Amniotic stem cell (primary cell): ENCODE measurements at places on chromosomes 6 and 20.

- no peak for DNase-seq
Observed at GRCh38 chr20:35575958-35576357, 34.1 kb downstream of the ERGIC3 start.

DNA sequence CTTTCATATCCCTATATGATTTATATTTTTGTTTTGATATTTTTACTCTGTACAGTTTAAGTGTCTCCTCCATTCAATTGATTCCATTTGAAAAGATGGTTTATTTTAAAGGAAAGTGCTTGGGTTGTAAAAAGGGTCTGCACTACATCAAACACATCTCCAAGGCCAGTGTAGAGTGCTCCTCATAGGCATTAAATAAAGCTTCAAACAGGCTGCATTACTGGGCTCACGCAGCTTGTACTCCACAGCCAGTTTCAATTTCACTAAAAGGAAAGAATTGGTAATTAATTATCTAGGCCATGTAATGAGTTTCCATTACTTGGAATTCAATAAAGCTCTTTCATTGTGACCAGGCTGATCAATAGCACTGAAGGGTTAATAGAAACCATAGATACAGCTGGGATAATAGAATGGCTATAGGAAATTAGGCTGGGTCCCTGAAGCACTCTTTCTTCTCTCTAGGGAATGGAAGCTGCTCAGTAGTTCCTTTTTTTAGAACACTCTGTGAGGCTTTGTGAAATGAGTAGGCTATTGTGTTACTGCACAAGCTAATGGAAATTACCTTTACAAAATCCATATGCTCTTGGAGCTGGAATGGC, 442.2 kb downstream of the RNF144B start:
- no peak for DNase-seq

DNA sequence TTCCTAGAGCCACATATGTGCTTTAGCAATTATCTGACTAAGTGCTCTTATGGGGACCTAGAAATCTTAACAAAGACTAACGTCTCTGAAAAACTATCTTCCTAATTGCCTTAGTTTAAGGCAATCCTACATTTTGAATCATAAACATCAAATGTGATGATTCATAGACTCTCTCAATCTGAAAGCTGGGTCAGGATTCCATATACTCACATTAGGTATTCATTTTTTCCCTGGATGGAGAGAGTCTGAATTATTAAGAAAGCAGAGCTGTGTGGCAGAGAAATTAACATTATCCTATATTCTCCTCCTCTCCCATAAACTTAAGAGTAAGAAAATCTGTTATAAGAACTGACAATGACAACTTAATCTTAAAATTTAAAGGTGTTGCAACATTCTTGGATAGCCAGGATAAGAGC, 1.6 kb upstream of the PRL start:
- peak; percentile 2 for DNase-seq

- no peak for DNase-seq
Observed at GRCh38 chr6:150697515-150697914, 97.8 kb downstream of the PLEKHG1 start.

DNA sequence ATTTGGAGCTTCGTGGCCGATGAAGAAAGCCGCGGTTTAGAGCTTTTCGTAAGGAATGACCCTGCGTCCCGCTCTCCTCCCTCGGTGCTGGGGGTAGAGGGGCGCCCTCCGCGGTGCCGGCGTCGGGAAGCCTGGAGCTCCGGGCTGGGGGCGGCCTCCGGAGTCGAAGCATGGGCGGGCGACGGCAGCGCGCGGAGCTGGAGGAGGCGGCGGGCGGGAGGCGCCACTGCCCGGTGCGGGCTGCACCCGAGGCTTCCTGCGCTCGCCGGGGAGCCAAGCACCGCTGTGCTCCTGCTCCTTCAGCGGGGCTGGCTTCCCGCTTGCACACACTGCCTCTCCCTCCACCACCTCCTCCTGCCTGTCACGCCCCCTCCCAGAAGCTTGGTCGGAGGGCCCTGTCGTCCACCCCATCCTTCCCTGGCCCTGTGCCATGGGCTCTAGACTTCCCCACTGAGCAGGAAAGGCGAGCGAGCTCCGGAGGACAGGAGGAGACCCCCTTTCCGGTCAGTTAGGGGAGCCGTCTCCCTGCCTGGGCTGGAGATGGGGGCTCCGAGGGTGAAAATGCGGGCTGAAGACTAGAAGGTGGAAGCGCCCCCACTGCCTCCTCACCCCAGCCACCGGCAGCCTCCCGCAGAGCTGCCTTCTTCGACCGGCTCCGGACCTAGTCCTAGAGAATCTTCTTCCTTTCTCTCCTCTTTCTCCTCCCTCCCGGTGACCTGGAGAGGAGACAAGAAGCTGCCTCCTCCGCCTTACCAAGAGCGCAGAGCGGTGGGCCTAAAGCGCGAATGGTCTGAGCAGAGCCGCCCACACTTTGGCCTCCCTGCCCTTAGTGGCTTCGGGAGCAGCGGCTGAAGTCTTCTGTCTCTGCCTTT, 1.8 kb downstream of the CDH4 start:
- no peak for DNase-seq

DNA sequence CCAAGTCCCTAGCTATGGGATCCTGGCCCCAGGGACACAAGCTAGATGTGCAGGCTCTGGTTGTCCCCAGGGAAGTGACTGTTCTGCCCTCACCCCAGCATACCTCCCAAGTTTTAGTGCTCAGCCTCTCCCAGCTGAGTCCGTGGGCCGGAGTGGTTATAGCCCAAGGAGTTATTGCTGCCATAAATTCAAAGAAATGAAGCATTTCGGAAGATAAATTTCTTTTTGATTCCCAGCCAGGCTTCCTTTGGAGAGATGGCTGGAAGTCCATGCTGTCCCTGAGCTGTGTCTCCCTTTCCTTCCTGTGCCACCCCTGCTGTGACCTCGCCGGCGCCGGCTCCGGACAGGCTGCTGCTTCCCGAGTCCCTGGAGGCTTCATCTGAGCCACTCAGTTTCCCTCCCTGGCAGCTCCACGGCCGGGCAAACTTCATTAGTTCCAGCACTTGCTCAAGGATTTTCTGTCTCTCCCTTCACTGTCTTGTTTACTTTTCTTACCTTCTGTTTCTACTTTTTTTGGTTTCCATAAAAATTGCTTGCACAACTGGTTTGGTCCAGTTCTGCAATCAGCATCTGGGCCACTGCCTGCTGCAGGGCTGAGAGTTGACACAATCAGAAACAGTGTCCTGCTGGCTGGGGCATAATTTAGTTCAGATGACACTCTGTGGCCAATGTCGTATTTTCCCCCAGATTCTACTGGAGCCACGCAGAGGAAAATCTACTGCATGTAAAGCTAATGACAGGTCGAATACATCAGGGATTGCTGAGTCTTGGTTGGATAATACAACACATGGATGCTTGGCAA, 225.5 kb downstream of the SYNDIG1 start:
- no peak for DNase-seq

GRCh38 chr20:24672886-24673677, 203.7 kb downstream of the SYNDIG1 start:
- peak; percentile 78 for DNase-seq

DNA sequence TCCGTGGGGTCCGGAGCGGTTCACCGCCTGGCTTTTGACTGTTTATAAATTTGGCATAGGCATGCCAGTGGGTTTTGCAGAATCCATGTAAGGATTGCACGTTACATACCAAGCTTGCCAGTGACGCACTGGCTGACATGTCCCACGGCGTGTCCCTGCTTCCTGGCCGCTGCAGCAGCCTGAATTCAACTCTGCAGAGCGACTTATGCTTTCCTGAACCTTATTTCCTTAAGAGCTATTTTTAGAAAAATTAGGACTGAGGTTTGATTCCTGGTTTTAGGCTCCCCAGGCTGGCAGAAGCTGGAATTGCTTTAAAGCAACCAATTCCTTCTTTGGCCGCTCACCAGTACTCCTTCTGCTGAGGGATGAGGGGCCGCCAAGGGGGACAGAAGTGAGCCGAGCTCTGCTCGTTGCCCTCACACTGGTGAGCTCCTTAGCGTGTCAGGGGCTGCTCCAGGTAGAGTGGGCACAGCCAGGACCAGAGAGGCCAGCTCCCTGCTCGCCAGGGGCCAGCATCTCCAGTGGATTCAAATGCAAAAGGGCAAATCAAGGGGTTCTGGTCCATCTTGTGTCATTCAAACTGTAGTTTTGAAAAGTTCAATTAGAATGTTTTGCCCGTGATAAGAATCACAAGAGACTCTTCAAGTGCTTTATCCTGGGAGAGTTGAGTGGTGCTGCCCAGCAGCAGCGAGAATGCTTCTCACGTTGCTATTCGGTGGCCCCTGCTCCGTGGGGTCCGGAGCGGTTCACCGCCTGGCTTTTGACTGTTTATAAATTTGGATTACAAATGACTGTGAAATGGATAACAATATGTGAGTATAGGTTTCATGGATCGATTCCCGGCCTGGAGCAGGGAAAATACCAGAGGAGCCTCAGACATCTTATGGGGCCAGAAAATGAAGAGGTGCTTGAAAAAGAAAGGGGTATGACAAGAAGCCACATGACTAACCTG, 17.5 kb upstream of the IRF4 start:
- DNase-seq, result no peak

GRCh38 chr6:138575257-138575656, 76.0 kb upstream of the NHSL1 start:
- DNase-seq, result no peak

DNA sequence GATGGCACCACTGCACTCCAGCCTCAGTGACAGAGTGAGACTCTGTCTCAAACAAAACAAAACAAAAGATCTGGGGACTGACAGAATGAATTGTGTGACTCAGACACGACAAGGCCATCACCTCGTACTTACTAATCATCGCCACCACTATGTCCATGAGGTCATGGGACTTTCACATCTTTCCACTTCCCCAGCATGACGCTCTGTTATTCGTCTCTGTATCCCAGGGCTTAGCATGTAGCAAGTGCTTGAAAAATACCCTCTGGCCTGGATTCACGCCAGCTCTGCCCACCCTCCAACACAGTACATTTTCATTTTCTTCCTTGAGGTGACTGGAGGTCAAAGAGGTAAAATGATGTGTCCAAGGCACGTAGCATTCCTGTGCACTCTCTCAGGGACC, 27.8 kb downstream of the FGD2 start:
- no peak for DNase-seq

DNA sequence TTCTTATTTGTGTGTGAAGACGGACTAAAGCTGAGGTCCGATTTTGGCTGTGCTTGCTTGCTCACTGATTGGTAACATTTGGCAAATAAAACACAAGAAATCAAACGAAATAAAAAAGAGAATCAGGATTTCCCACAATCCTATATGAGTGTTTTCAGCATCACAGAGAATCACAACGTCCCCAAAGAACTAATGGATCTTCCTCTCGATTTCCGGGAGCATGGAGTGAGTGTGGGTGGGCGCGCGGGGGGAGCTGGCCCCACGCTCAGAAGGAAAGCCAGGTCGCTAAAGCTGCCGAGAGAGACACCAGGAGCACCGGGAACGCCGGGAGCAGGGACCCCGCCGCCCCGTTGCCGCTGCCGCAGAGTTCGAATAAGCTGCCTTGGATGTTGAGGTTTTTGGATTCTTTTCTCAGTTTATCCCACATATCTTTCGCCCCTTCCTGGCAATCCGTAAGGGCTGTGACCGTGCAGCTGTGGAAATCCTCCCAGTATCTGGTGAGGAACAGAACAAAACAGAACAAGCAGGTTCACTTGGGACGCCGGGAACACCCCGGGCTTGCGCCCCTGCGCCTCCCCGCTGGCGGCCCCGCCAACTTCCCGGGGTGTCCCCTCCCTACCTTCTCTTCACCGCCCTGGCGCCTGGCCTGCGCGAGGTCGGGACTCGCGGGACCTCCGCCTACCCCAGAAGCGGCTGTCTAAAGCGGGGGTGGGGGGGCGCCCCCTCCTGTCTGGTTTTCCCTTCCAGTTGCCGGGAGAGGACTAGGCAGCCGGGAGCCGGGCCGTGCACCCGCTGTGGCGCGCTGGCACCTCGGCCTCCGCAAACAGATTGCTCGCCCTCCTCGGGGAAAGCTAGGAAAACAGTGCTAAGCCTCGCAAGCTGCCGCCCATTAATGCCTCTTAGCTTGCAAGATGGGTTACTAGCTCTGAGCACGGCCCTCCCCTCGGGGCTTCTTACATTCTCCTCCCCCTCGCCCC, 7.7 kb downstream of the NRN1 start:
- no peak for DNase-seq

GRCh38 chr6:1240766-1241318, 71.1 kb upstream of the FOXQ1 start:
- no peak for DNase-seq

- no peak for DNase-seq
Observed at GRCh38 chr20:36851490-36851889, 24.4 kb upstream of the TLDC2 start.

DNA sequence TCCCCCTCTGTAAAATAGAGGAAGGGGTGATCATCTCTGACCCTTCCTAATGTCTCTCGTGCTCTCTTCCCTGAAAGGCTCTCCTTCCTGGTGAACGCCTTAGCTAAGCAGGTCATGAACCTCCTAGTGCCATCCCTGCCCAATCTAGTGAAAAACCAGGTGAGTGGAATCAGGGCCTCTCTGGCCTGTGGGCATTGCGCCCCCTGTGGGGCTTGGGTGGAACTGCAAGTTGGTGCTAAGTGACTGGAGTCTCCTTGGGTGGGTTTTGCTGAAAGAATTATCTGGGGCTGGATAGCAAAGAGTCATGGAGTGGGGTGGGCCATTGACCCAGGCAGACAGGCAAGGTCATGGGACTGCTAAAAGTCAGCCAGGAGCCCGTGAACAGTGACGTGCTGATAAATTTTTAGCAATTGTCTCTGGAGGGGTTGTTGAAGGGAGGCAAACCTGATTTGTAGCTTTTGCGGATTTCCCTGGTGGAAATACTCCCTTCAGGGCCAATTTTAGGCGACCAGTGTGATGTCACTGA, 8.9 kb downstream of the BPIFB1 start:
- DNase-seq, result no peak

GRCh38 chr20:47674145-47674544, 111.1 kb downstream of the SULF2 start:
- DNase-seq, result no peak

DNA sequence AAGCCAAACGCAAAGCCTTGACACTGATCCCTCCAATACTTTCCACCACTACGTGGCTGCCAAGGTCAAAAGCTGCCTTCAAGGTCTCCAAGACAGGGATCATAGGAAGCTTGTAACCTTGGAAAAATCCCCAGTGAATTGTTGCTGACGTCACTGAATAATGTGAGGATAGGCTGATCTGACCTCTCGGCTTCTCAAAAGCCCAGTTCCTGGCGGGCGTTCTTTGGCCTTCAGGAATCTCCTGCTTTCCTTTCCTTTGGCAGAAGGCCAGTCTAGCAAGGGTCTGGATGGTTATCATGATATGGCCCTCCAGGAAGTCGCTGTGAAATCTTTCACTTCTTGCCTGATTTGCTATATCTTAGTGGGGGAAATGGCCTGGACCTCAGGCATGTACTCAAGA, 61.4 kb upstream of the TNFAIP3 start:
- DNase-seq, result no peak

- DNase-seq, result peak; percentile 18
Observed at GRCh38 chr6:139533573-139534471, 159.4 kb upstream of the CITED2 start.

GRCh38 chr20:58102744-58103516, 125.5 kb downstream of the ANKRD60 start:
- DNase-seq, result no peak

- DNase-seq, result no peak
Observed at GRCh38 chr6:6798448-6798860, 209.9 kb downstream of the LY86 start.
